AG09309 (cell line): ENCODE measurements at places on chromosomes 13 and 19.

- no peak for DNase-seq
Observed at GRCh38 chr19:14443632-14444216, 10.6 kb downstream of the PKN1 start.

GRCh38 chr19:38266981-38267597 lies 2.7 kb downstream of the SPINT2 start:
- DNase-seq = no peak

DNA sequence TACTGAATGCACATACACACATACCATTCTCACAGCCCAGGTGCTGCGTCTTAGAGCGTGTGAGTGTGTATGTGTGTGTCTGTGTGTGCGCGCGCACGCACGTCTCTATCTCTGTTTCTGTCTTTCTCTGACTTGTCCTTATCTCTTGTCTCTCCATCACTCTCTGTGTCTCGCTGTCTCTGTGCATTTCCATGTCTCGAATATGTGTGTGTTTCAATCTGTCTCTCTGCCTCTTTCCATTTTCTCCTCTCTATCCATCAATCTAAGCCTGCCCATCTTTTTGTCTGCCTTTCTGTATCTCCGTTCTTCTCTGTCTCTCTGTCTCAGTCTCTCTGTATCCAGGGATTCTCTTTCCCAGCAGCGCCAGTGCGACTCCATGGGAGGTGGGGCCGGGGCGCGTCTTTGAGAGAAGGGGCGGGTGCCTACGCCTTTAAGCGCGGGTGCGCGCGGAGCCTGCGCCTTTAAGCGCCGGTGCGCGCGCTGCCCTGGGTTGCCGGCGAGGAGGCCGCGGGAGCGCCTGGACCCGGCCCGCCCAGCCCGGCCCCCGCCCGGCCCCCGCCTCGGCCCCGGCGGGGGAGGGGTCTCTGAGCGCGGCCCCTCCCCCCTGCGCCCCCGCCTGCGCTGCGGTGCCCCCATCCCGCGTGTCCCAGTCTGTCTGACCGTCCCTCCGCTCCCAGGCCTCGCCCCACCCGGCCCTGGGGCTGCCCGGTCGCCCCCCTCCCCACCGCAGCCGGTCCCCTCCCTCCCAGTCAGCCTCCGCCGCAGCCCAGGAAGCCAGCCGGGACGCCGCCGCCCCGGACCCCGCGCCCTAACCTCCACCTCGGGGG lies at the start of gene LRFN3:
Gene LRFN3 (plus strand): TSS at position 464 of the 827 bp plus-strand sequence. CDS start 3,052 bp downstream, outside the sequence.
- no peak for DNase-seq

- DNase-seq = no peak
Observed at GRCh38 chr19:31354316-31354715, 5.1 kb upstream of the TSHZ3 start.

DNA sequence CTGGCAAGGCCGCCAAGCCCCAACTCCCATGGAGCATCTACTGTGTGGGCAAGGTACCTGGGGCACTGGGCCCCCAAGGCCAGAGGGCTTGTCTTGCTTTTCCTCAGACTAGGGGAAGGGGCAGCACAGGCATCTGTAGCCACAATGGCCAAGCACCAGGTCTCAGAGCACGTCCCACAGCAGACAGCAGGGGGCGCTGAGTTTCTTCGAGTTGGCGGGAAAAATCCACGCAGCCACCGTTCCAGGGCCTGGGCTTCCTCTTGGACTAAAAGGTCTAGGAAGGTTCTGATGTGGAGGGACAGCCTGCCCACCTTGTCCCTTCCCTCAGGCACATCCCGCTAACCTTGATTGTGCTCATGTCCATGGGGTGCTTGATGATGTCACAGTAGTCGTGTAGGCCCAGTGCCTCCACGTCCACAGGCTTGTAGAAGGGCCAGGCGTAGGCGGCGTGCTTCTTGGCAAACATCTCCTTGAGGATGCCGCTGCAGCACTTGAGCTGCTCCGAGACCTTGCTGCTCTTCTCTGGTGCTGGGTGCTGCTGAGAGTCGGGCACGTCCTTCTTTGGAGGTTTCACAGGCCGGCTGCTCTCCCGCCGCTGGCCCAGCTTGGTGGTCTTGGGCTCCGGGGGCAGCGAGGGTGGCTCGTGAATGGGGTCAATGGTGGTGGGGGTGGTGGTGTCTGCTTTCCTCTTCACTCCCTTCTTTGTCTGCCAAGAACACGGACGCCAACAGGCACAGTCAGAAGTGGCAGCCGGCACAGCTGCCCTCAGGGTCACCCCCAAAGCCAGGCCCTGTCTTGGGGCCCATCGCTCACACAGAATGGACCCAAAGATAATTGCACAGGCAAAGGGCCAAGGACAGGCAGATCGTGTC lies 32.0 kb upstream of the EPHX3 start:
- no peak for DNase-seq

- no peak for DNase-seq
Observed at GRCh38 chr19:13122275-13122878, 4.3 kb downstream of the NACC1 start.

DNA sequence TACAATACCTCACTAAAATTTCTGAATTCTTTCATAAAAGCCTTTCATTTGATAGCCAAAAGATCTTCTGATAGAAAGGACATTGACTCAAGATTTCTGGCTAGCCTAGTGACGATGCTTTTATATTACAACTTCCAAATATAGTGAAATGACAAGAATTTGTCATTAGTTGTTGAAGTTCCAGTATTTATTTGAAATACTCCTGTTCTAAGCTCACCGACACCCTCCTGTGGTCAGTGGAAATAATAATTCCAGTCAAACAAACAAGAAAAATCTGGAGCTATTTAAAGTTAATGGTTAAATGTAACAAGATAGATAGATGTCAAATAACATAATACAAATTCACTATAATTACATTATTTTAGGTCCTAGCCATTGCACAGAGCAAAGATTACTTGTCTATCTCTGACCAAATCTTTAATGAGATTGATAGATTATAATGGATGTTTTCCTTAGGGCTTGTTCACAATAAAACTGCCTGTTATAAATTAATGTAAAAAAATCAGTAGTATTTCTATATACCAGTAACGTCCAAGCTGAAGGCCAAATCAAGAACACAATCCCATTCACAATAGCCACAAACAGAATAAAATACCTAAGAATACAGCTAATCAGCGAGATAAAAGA lies 195.5 kb downstream of the RGCC start:
- no peak for DNase-seq

- no peak for DNase-seq
Observed at GRCh38 chr19:43799502-43800142, 2.6 kb downstream of the LYPD5 start.

DNA sequence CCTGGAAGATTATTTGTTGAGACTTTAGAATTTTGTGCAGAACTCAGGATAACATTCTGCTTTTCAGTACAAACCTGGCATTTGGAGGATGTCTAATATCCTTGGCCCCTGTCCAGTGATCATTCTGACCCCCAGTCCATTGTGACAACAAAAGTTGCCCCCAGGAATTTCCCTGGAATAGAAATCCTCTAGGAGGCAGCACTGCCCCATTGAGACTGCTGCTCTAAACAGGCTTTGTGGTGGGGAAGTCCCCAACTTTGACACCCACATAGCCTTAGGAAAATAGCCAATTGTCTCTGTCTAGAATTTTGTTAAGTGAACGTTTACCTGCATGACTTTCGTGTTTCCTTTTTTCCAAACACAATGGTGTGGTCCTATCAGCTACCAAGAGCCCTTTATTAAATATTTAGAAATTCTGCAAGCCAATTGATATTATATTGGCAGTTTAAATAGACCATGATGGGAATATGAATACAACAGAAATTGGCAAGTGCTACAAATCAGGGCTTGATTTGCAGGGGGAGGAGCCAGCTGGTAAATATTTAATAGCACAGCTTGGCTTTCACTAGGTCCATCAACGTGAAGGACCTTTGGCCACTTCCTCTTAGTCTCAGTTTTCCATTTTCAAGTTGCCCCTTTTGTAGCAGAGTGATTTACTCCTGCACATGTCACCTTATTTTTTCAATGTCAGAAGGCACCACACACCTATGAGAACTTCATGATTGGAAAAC lies 451.7 kb downstream of the EFNB2 start:
- DNase-seq = no peak

- DNase-seq = no peak
Observed at GRCh38 chr13:74675182-74675581, 541.0 kb upstream of the KLF12 start.

DNA sequence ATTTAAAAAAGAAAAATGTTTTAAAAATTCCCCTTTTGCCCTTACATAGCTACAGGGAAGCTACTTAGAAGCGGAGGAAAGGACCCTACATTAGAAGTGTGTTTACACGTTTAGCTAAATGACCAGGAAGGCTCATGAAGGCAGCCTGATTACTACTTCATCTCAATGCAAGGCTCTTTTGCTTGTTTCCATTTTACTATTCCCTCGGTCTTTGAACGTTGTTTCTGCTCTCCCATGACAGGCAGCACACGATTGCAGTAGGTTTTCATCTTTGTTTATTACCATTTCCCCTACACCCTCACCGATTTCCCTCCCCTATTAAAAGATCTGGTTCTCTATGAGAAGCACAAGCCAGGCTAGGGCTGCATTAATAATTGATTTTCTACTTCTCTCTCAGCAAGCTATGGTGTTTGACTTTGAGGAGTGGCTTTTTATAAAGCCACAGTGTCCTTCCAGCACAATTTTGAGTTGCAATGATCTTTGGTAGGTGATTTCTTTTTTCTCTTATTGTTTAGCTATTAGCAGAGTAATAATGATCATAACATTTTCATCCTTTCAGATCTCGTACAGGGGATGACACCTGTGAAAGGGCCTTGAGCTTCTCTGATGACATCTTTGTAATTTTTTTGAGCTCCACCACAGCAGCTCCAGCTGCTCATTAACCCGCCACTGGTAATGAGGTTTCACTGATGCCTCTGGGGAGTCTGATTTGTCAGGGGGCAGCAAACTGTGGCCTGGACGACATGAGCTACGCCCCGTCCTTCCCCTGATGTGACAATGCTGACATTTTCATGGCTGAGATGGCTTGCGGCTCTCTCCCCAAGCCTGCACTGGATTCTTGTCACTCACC lies 670.3 kb downstream of the UQCRFS1 start:
- DNase-seq = no peak
